ENCODE measurements at places on chromosomes 16 and 17.
A peak's percentile ranks its signal among the peaks of the same experiment; 100 is the strongest.

GRCh38 chr17:74516561-74517328, 14.5 kb downstream of the CD300LB start:
- DNase-seq, result no peak

DNA sequence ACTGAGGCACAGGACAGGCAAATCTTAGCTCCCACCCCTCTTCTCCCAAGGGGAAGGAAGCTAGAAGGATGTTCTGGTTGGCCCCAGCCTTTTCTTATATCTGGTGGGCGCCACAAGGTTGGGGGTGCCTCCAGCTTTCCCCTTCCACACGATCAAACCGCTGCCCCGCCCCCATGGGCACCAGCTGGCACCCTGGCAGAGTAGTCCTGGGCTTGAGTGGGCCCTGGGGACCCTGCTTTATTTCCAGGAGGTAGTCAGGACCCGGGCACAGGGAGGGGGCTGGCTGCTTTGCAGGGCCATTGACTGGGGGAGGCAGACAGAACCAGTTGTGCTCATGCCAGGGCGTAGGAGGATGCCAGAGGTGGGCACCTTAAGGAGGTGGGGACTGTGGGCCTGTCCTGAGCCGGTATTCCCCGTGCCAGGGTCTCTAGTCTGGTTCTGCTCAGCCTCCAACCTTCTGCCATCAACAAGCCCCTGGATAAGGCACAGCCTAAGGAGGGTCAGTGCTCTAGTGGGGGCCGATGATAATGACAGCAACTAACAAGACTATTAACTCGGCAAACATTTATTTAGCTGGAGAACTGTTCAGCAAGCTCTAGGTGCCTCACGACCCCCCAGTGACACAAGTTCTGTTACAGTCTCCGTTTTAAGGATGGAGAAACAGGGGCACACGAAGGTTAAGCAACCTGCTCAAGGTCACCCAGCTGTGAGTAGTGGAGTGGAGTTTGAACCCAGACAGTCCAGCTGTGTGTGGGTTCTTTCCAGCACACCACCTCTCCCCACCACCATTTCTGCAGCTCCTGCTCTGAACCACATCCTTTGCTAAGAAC, 7.6 kb upstream of the PPP1R1B start:
- no peak for DNase-seq

DNA sequence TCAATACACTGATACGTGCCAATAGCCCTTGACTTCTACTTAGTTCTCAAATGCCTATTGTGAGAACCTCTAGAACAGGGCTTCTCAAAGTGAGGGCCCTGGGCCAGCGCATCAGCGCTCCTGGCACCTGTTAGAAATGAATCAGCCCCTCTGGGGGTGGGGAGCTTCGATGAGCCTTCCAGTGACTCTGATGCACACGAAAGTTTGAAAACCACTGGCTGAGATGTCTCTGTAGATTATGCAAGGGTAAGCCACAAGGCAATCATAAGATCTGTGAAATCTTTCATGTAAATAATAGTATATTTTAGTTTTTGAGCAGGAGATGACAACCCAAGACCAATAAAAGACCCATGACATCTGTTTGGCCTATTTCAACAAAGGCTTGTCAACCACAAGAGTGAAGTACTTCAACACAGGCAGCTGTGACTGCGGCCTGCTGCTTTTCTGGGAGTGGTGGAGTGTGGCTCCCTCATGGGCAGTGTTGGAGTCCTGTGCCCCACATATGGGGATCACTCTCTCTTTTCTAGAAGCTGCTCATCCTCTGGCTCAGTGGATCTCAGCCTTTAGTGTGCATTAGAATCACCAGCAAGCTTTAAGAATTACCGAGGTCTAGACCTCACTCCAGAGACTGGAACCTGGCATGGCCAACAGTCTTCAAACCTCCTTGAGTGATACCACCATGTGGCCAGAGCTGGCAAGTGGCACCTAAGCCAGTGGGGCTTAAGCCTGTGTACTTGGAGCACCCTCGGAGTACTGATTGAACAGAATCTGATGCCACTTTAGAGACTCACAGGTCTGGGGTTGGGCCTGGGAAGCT, 5.8 kb downstream of the MTHFSD start:
- no peak for DNase-seq

DNA sequence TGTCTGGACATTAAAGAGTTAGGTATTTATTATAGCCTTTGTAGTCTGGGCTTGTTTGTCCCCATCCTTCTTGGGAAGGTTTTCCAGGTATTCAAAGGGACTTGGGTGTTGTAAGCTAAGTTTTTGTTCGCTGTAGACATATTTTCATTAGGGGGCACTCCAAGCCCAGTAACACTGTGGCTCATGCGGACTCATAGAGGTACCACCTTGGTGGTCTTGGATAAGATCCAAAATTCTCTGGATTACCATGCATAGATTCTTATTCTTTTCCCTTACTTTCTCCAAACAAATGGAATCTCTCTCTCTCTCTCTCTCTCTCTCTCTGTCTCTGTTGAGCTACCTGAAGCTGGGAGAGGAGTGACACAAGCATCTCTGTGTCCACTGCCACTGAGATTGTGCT, 48.9 kb downstream of the ERCC4 start:
- no peak for DNase-seq

- no peak for DNase-seq
Observed at GRCh38 chr17:28081467-28081866, 39.0 kb downstream of the NLK start.

DNA sequence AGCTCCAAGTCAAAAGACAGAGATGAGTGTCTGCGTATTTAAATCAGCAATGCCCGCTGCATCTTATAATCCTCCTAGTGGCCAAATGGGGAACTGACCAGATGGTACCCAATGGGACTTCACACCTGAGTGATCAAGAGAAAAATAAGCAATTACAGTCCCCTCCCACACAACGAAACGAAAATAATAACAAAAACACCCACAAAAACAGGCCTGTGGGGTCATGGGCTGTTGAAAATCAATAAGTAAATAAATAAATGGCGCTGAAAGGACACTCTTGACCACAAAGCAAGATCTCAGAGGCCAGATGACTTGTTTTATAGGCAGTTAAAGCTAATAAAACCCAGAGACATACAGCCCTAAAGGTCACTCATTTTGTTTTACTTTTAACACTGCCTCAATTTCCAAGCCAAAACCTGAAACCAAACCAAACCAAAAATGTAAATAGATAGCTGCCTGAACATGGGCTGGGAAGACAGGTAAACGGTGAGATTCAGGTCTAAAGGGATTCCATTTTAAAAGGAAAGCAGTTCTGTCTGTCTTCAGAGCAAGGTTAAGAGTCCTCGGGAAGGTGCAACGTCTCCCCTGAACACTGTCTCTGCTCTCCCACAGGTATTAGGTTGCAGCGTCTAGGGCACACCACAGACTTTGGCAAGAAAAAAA, 1.3 kb downstream of the ZNF821 start:
- DNase-seq, result peak; percentile 36

GRCh38 chr16:2915196-2915929, 3.6 kb downstream of the FLYWCH1 start:
- no peak for DNase-seq
